IPS DF 6.9 (cell line): ENCODE measurements at places on chromosomes 1 and 21.

- no peak for DNase-seq
Observed at GRCh38 chr1:37152491-37152890, 118.2 kb upstream of the GRIK3 start.

DNA sequence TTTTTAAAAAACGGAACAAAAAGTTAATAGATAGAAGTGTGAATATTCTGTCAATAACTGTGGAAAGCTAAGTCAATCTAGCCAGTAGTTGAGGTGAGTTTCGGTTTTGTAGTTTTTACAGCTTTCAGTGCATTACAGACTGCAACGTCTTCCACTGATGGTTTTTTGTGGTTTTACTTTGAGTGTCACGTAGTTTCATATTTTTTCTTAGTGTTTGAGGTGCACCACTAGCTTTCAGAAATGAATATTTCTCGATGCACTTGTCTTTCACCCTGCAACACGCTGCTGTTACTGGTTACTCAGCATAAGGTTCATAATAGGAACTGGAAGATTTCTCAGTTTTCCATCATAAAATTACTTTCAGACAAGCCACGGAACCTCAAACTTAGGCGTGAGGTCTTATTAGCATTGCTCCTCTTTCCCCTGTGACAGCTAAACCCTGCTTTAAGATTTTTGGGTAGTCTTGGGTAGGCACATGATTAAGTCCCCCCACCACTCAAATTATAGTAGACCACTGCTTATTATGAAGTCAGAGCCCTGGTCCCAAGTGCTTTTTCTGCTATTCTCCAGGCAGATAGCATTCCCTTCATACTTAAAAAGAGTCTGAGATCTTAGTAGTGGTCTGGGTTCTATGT is 1412.7 kb downstream of the KCNT2 start:
- DNase-seq = no peak

DNA sequence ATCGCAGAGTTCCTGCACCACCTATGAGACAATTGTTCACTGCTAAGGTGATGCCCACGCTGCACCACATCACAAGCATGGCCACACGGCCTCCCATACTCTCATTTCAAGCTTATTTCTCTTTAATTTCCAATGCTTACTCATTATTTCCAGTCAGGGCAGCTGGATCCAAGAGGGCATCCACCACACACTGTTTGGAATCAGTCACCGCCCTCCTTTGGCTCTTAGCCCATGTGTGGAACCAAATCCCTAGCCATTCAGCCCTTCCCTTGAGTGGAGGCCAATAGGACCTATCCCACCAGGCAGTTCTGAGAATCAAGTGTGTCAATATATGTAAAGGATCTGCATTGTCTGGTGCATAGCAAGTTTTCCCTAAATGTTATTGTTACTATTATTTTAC is 26.3 kb upstream of the PALMD start:
- DNase-seq = no peak

GRCh38 chr1:170204121-170204520 is 58.4 kb downstream of the NTMT2 start:
- DNase-seq = no peak

DNA sequence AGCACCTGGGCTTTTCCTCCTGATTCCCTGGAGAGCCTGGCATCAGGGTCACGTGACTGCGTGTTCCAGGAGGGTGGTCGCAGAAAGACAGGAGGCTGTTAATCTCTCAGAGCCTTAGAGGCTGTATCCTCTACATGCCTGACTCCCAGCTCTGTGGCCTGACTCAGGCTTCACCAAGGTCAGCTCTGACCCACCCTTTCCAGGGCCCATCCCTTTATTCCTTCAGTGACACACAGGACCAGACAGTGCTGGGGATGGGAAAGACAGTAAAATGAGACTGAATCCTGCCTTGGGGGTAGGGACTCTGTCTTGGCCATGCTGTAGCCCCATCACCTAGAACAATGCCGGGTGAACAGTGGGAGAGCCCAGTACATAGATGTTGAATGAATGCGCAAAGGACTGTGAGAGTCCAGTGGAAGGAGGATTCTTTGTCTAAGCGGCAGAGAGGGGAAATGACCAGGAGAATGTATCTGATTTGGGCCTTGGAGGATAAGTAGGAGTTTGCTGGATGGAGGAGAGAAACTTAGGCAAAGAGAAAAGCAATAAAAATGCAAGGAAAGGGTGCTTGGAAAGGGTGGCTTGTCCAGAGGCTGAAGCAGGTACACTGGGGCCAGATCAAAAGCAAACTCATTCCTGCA is 33.0 kb downstream of the EPHX1 start:
- no peak for DNase-seq

GRCh38 chr1:67980028-67980427 is 70.4 kb downstream of the DIRAS3 start:
- no peak for DNase-seq

DNA sequence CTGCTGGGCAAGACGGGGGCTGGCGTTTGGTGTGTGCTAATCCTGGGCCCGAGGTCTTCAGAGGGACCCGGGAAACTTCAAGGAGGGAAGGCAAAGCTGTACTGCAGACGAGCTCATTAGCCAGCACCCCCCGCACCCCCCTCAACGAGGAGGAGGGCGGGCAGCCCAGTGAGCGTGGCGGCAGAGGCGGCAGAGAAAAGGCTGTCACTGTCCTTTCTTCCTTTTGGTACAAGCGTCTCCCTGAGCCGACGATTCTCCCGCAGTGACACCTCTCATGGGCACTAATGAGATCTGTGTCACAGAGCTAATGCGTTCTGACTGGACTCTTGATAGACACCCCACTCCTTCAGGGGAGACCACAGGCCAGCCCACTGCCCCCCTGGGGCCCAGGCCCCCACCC is 29.5 kb downstream of the DMAP1 start:
- no peak for DNase-seq

GRCh38 chr1:162590686-162591085 is 29.2 kb downstream of the UAP1 start:
- no peak for DNase-seq

- no peak for DNase-seq
Observed at GRCh38 chr1:54537611-54538010, 10.4 kb upstream of the ACOT11 start.

DNA sequence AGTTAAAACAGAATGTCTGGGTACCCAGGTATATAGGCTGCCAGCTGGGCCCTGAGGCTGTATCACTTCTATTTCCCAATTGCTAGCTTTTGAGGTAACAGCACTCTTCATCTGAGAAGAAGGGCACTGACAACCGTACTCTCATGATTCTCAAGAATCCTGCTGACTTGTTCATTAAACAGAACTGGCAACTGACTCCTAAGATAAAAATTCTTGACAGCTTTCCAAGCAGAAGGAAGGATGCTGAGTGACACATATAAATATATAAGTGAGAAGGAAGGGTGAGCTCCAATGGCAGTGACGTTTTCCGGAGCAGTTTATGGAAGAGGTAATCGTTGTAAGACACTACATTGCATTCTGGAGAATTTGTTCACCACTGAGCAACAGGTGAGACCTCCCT is 48.1 kb upstream of the NRIP1 start:
- no peak for DNase-seq

GRCh38 chr1:241299347-241299746 is 57.7 kb downstream of the RGS7 start:
- no peak for DNase-seq

GRCh38 chr1:214281021-214281719 is at the start of gene SMYD2:
Gene SMYD2 (plus strand): TSS chr1:214281159. CDS start chr1:214281255, 96 bp downstream.
- no peak for DNase-seq

GRCh38 chr1:35888255-35888654 is 5.2 kb downstream of the AGO1 start:
- no peak for DNase-seq

- DNase-seq = no peak
Observed at GRCh38 chr1:69088571-69088970, 479.2 kb upstream of the LRRC7 start.

GRCh38 chr1:9827558-9828185 is 3.9 kb upstream of the CLSTN1 start:
- DNase-seq = no peak

DNA sequence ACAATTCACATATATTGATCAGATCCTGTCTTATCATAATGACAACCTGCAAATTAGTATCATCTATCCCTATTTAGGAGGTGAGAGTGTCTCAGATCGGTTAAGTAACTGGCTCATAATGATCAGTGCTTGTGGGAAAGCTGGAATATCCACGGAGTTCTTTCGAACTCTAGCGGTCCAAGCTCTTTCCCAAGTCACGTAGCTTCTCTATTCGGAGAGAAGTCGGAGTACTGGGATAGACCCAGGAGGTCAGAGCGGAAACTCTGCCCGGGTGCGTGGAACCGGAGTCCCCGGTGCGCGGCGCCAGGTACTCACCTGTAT is 339 bp downstream of the PTGS2 start:
- DNase-seq = no peak

DNA sequence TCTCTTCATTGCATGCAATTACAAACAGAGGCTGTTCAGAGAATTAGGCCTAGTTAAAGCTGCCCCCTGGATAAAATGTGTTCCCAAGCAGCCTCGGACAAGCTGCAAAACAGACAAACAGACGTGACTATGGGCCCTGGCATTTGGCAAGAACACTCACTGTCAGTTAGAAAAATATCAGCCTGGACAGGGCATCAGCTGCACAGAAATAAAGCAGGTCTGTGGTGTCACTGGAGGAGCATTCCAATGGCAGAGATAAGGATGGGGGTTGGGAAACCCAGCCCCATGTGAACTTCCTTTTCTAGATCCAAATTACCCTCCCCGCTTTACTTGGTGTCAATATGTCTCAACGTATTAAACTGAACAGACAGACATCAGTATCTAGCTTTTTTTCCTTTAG is 177.1 kb downstream of the GPATCH2 start:
- no peak for DNase-seq
